Eye (tissue), 1 donor: ENCODE measurements at places on chromosomes 6 and 20.

DNA sequence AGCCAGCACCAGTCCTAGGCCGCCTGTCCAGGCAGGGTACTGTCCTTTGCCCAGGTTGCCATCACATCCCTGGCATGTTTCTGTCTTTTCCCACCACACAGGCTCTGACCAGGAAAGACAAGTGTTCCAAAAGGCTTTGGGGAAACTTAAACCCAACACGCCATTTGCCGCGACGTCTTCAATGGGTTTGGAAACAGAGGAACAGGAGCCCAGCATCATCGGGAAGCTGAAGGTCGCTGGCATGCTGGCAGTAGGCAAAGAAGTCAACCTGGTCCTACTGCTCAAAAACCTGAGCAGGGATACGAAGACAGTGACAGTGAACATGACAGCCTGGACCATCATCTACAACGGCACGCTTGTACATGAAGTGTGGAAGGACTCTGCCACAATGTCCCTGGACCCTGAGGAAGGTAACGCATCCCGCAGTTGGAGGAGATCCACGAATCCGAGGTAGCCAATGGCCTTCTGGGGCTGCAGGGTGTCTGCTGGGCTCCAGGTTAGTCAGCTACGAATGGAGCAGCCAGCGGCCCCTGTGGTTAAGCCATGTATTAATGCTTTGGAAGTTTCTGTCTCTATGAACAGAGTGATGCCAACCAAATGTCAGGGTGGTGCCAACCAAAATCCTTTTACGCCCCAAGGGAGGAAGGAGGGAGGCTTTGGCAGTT, 36.2 kb downstream of the TGM3 start:
- no peak for DNase-seq

GRCh38 chr6:143675946-143676345, 1.8 kb upstream of the PHACTR2 start:
- no peak for DNase-seq

DNA sequence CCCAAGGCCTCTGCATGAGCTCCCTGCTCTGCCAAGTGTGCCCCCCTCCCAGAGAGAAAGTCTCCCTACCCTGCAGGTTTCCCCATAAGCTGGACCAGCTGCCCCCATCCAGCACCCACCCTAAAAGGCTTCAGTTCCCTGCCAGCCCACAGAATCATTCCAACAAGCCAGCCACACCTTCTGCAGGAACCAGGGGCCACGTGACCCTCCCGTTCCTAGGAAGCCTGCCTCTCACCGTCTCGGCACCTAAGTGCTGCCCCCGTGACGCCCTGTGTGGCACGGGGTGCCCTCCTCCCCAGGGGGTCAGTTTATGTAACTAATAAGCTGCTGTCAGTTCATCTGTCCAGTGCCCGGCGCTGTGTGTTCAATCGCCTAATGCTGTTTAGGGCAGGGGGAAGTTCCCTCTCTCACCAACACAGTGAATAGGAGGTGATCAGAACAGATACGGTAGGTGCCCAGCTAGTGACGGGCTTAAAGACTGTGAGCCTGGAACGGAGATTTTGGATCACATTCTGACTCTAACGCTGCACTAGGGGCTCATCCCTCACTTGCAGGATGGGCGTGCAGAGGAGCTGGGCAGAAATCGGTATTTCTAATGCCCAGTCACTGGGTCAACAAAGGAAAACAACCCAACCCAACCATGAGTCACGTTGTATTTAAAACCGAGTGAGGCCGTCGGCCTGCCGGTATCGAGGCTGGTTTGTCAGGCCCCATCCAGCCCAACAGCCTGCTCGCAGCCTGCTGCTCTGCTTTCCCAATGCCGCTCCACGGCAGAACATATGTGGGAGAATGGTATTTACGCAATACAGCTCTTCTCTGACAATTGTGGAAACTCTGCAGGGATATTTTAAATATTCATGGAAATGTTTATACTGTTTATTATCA, 56.0 kb downstream of the RAMACL start:
- DNase-seq = no peak

DNA sequence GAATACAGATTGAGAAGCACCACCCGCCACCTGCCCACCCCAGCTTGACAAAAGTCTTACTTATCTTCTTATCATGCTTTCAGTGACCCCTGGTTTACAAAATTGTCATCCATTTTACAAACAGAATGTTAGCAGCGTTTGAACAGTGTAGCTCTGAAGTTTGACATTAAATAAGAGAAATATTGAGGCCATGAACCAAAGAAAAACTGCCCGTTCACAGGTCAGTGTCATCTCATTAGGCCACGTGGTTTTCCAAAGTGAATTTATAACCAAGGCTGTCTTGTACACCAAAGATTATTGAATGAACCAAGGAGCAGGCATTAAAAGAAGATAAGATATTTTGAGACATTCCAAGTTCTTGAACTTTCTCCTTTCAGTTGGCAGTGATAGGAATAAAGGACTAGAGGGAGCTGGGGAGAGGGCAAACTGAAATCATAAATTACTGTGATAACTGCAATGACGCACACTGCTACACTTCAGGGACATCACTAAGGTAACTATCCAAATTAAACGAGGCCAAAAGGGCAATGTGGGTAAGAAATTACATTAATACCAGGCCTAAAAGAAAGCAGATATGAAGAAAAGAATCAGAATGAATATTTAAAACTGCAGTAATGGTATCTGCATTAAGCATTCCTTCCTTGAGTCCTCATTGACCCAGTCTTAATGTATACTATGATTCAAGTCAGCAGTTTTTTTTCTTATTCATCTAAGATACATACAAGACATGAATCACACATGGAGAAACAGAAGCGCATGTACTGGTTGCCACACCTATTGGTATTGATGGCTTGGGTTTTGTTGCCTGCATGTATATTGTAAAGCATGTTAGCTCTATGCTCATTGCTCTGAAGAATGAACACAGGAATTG, 159.8 kb upstream of the ARG1 start:
- DNase-seq = no peak

DNA sequence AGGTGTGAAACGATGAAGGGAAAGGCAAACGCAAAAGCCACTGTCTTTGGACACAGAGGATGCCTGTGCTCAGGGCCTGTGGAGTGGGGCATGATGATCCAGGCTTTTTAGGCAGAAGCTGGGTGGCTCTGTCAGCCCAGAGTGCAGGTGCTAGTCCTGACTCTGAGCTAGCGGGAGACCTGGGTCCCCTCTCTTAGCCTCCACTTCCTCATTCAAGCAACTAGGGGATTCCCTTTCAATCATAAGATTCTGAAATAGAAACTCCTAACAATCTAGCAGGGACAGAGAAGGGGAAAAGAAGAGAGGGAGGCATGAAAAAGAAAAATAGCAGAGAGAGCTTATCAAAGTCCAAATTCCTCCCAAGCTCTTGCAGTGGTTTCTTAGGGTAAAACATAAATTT, 7.6 kb upstream of the HIVEP2 start:
- DNase-seq = no peak

DNA sequence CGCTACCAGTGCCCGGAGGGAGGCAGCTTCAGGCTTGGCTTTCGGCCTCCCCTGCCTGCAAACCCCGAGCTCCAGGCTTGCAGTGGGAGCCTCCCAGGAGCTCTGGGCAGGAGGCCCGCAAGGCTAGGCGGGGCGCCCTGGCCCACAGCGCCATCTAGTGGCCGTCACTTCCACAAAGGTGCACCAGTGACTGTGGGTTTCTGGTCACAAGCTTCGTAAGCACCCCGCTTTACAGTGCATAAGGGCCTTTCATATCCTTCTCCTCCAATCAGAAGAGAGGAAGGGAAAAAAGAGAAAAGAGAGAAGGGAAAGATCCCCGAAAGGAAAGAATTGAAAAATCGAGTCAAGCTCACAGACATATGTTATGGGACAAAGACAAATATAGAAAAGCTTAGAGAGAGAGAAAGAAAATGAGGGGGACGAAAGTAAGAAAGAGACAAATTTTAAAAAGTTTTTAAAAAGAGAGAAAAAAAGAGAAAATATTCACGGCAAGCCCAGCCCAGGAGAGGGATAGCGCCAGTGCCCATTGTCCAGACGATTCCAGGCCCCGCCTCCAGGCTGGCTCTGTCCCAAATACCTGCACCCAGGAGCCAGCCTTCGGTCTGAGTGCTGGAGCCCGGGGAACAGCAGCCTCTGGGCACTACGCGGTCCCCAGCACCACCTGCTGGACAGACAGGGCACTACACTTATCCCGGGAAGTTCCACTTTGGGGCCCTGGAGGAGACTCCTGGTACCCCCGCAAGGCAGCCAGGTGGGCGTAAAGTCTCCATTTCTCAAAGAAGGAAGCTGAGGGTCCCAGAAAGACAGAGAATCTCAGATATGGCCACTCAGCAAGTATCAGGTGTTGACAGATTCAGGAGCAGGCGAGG, 207.1 kb downstream of the PREX1 start:
- peak; percentile 98 for DNase-seq

- no peak for DNase-seq
Observed at GRCh38 chr6:6728169-6728941, 139.8 kb downstream of the LY86 start.

GRCh38 chr6:120938164-120938875, 396.0 kb downstream of the TBC1D32 start:
- DNase-seq = no peak

DNA sequence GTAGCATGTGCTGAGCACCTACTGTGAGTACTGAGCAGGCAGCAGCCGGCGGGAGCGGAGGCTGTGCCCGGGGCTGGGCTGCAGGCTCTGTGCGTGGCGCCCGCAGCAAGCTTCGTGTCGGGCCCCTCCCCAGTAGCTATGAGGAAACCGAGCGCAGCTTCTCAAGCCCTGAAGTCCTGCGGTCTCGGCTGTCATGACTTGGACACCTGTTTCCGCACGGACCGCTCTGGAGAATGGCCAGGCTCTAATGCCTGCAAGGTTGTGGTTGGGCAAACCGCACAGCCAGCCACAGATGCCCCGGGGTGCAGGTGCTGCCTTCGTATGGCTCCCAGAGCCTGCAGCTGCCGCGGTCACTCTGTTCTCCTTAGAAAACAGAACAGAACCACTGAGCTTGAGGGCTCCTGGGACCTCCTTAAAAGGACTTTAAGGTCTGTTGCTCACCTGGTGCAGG, 33.7 kb downstream of the PYGB start:
- DNase-seq = no peak

DNA sequence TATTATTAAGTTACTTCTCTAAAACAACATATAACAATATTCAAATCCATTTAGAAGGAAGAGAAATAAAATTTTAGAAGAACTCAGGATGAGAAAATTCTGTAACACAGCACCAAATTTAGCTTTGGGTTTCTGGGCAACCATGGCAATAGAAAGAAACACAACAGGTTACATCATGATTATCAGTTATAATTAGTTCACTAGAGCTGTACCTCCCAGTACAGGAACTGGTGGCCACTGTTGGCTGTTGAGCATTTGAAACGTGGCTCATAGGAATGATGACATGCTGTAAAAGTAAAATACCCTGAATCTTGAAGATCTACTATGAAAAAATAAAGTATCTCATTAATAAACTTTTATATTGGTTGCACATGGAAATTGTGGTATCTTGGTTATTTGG, 23.7 kb upstream of the MAP3K4 start:
- DNase-seq = no peak

DNA sequence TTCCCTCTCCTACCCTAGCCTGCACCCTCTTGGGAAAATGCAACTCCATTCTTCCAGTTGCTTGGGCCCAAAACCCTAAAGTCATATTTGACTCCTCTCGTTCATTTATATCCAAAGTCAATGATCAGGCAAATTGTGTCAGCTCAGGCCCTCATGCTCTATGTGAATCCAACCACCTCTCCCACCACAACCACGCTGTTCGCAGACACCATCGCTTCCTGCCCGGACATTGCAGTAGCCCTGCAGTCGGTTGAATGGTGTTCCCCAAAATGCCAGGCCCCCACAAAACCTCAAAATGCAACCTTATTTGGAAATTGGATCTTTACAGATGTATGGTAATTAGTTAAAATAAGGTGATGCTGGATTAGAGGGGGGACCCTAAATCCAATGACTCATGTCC, 98.3 kb downstream of the PREX1 start:
- DNase-seq = no peak

DNA sequence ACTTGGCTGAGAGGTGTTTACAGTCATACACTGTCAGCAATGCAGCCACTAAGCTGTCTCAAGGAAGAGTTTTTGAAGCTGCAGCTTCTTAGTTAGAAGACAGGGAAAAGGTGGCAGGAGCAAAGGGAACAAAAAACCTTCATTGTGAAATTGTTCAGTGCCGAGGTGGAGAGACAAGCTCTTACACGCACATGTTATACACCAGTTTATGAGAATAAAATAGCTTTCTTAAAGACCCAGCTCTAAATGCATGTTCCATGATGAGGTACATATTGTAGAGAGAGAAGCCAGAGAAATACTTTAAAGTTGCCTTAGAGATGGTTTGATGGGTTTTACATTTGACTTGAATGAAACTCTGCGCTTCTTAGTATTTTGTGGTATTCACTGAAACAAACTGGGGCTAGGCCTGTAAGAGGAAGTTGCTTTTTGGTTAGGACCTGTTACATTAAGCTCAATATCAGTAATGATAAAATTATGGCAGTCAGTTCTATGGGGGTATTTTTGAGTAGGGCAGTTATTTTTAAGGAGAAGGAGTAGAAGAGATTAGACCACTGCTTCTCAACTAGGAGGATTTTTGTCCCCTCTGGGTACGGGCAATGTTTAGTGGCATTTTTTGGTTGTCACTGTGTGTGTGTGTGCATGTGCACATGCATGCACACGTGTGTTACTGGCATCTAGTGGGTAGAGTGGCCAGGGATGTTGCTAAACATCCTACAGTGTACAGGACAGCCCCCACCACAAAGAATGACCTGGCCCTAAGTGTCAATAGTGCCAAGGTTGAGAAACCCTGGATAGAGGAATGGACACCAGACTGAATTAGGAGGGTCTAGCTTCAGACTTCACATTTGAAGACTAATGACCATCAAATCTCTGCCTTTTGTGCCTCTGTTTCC, 9.8 kb downstream of the NEDD9 start:
- DNase-seq = no peak

- DNase-seq = no peak
Observed at GRCh38 chr20:37243076-37243936, 18.3 kb downstream of the GHRH start.

DNA sequence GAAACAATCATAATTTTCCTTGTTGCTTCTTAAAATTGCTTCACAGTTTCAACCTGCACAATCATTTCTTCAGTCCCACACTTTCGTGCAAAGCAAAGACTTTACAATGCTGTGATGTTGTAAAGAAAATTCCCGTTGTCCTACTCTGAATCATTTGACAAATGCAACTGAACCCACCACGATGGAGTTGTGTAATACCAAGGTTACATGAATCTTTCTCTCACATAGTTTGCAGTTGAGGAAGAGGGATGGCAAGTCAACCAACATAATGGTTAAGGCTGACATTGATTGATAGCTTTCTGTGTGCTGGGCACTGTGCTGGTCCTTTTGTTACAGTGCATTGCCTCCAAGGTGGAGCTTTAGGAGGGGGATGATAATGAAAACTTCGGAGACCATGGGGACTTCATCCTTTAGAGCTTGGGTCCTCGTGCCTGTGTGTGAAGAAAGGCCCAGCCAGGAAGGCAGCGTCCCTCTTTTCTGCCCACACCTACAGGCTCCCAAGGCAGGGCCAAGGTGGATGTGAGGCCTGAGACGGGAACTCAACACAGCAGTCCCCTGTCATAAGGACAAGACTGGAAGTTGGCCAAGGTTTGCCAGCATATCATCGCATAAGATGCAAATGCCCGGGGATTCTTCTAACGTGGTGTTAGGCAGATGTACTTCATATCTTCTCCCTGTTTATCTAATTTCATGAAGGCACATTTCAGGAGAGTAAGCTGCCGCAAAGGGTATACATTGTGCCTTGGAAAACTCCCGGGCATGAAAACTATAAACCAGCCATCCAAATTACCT, 96.9 kb downstream of the LY86 start:
- DNase-seq = no peak
